ENCODE measurements at places on chromosomes 7 and 10.

DNA sequence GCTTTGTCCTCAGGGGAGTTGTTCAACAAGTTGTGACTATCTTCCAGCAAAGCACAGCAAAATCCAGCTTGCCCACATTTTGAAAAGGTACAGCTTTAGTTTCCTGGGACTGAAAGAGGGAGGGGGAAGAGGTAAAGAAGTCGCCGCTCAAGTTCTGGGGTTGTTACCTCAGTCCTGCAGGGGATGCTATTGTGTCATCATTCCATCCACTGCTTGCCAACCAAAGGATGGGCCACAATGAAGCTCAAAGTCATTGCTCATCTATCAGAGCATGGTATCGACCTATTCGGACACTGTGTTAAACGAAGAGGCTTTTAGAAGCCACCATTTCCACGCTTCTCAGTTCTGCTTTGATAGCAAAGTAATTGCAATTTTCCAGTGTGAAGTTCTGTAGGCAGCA lies 34.3 kb downstream of the NPY start:
- no peak for DNase-seq

DNA sequence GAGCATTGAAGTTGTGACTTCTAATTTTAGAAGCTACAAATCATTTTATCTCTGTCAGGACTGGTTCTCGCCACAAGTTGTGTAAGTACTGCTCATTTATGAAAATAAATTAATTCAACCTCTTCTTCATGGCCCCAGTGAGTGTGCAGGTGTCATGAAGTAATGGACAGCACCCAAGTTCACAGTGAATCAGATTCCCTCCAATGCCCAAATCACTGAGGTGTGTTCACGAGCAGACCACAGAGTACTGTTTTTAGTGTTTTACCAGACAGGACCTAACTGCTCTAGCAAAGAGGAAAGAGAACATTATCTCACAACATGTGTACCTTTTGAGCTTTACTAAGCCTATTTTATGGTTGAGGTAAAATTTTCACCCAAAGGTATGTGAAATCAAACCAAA lies 980.0 kb downstream of the CNTNAP2 start:
- no peak for DNase-seq

DNA sequence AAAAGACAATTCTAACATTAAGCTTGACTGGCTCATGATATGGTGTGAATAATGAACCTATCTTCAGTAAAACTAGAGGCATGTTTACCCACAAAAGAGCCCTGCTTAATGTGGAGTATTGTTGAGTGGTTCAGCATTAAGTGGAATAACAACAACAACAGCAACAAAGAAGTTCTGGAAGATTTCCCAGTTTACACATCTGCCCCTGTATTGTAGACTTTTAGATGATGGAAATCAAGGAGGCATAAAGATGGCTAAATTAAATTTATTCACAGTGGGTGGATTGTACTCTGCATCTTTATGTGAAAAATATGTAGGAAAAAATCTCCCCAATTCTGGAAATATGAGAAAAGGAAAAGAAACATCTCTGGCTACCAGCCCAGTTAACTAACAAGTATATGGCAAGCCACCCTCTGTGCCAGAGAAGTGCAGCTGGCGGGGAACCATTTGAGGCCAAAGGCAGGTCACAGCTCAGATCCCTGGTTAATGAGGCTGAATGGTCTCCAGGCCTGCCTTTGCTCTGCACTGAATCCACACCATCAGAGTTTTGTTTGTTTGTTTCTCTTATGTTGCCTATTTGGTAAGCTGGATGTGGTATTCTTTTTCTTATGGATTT lies 186.0 kb downstream of the SEMA3D start:
- DNase-seq: no peak

DNA sequence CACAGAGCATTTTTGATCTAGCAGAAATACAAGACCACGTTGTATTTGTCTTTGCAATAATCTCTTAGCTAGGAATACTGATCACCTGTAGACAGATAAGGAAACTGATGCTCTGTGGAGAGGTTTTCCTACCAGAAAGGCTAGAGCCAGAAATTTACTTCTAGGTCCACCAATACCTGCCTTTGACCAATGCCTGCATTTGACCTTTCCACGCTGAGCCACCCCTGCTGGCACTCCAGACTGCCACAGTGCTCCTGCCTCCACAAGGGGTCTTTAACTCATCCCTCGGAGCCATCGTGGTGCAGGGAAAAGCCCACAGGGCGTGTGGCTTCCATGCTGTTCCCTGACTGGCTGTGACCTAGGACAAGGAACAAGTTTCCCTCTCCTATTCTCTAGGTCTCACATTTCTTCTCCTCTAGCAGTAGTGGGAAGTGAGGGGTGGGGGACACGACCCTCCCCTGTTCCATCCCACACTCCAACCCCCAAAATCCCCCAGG lies 1.5 kb upstream of the ELN start:
- no peak for DNase-seq

DNA sequence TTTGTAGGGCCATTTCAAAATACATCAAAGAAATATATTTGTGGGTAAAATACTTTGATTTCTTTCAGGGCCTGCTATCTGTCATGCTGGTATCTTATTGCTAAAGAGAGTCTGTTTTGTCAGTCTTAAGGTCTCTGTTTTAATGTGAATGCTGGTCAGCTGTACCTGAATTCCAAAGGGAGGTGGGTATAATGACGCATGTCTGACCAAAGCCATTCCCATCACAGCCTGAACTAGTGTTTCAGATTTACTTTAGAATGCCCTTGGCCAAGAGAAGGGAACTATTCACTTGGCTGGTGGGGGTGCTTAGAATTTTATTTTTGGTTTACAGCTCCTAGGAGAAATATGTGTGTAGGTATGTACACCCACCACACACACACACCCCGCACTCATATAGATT lies 30.6 kb upstream of the MYL10 start:
- DNase-seq: no peak

GRCh38 chr10:43137717-43138020 lies 576 bp upstream of the CSGALNACT2 start:
- no peak for DNase-seq

GRCh38 chr10:119538632-119539358 lies 3.7 kb downstream of the RGS10 start:
- no peak for DNase-seq

DNA sequence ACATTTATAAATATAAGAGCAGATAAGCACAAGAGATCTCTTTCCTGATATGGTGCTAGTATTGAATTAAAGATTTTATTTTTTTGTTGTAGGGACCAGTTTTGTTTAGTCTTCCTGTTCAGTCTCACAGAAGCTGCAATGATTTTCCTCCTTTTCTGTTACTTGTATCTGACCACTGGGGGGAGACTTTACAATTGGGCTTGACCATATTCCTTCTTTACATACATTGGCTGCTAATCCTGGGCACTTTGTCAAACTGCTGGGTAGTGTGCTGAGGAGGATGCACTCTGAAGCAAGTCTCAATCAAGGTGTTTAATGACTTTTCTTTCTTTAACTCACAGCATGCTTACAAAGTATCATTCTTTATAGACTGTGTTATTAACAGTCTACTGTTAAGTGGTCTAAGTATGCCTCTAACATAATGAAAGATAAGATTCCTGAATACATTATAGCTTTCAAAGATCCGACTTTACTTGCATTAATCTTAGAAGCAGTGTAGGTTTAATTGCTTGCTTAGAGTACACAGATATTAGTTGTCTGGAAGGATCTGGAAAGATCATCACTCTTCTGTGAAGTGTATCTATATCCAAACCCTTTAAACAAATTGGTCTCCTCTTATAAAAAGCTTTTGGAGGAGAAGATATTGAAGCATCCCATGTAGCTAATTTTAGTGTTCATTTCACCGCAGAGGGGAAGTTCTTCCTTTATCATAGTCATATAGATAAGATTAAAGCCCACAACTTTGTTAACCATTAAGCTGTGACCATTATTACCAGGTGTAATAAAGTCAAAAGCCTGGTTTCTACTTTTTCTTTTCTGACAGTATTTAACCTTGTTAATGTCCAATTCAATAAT lies 3.1 kb downstream of the PALS2 start:
- no peak for DNase-seq

DNA sequence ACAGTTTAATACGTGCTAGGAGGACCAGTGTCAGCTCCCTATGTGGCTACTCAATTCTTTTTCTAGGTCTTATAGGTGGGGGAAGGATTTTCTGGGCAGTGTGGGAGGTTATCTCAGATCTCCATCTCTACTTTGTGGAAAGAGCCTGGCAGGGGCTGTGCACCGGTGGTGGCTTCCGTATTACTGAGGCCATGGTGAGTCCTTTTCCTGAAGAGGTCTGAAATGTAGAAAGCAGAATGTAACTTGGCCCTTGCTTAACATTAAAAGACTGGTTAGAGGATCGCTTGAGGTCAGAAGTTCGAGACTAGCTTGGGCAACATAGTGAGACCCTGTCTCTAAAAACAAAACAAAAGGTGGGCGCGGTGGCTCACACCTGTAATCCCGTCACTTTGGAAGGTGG lies 2.7 kb upstream of the TPST1 start:
- DNase-seq: no peak

DNA sequence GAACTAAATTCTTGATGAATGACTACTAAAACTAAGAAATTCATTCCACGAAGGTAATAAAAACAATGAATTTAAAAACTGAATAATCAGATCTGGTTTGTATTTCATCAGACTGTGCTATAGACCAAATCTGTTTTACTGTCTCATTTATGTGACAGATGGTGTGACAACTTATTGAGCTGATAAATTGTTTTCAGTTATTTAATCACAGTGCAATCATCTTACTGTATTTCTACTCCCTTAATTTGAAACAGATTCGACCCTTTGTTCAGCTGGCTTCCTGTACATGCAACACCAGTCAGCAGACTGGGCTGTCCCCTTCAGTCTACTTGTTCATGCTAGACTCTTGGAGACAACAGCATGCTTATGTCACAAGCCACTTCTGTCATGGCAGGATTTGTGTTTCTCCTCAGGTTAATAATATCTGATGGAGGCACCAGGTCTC lies 150.9 kb downstream of the MBL2 start:
- no peak for DNase-seq

DNA sequence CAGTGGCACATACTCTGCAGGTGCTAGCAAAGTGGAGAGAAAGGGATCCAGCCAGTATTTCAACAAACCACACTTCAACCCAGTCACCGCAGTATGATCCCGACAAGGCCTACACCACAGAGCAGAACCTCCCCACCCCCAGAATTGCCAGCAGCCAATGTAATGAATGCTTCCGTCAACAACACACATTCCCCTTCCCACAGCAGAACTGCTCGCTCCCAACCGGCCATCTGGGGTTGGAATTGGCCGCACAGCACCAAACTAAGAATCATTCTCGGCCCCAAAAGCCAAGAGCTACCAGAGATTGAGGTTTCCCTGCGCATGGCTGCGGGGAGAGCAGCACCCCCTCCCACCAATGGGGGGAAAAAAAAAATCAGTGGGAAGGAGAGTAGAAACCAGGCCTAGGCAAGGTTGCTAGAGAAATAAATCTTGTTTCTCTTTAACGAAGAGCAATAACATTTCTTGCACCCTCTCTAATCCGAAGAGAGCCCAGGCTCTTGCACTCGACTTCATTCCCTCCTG lies 1.1 kb downstream of the WASL start:
- DNase-seq: no peak

DNA sequence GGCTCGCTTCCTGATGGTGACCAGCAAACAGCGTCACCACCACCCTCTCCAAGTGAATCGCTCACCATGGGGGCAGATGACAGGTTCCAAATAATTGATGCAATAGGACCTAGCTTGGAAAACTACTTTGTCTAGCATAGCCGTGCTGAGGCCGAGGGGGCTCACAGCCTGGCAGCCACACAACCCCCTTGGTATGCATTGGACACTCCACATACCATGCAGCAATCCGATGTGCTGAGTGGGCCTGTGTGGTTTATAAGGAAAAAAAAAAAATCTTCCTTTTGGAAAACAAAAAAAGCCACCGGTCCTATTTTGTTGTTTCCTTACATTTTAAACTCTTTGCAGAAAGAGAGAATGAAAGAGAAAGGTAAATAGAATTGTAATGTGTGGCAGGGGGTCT lies 15.1 kb downstream of the GATA3 start:
- no peak for DNase-seq

GRCh38 chr7:30990673-30991170 lies 27.0 kb downstream of the GHRHR start:
- DNase-seq: no peak

- DNase-seq: no peak
These were observed 393.5 kb upstream of the ADARB2 start for GRCh38 chr10:2130705-2131305.

DNA sequence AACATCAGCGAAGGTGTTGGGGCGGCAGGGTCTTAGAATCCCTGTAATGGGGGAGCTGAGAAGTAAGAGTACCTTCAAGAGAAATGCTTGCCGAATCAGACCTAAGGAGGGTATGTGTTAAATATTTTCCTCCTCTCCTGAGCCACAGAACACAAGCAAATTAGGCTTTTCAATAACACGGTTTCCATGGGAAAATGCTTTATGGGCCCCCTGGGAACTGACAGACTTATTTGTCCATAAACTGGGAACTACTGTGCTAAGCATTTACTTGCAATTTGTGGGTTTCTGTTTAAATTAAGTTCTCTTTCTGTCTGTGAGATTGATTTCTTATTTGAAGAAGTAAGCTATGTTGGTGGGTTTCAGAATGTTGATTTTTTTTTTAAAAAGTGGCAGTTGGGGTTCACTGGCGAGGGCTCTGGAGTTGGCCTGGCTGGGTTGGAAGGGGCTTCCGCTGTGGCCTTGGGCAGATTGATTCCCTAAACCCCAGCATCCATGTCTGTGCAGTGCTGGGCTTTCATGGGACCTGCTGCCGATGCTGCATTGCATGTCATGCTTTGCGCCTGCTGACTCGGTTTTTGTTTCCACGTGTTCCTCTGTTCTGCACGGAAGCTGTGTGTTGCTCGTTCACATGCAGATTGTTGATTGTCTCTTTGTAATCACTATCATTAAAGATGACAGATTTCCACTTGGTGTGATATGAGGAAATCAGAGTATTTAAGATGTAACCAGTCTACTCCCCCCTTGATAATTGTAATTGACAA lies 7.2 kb downstream of the RBM17 start:
- no peak for DNase-seq

DNA sequence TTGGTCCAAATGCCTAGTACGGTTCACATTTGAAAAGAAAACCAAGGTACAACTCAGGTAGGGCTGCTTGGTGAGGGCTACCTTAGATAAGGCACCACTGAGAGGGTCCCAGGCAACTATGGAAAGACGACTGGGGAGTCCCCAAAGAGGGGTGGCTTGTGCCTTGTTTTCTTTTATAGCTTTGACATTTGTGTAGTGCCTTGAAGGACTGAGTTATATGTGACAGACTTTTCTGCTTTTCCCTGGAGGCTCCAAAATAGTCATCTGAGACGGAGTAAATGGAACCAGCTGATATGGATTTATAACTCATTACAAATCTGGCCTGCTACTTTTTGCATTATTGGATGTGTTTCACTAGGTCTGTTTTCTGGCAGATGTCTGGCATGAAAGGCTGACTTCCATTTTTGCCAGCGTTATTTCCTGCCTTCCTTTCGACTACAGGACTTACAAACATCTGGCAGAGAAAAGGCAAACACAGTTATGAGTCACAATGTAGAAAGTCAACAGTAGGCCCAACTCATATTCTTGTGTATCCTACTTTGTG lies 88.2 kb upstream of the IMMP2L start:
- no peak for DNase-seq

DNA sequence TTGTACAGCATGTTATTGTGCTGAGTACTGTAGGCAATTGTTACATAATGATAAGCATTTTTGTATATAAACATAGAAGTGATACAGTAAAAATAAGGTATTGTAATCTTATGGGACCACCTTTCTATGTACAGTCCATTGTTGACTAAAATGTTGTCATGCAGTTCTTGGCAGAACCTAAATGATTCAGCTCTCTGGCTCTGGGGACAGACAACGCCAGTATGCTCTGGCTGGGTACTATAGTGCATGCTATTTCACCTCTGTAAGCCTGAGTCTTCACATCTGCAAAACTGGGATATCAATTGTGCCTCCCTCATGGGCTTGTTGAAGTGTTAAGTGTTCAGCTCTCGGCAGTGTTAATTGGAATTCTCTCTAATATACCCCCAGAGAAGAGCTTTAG lies 674.3 kb downstream of the INHBA start:
- DNase-seq: no peak

Data from stimulated activated CD4-positive, alpha-beta T cell treated with anti-CD3 and anti-CD28 coated beads, Interleukin-12 subunit alpha, Interleukin-12 subunit beta, amount 100 ng/mL, for 48 hours (primary cell).